Stimulated activated naive CD4-positive, alpha-beta T cell treated with Interleukin-2 at 50 U/mL for 16 hours (primary cell): ENCODE measurements at places on chromosomes 5 and 9.

- no peak for DNase-seq
These were observed 313.6 kb downstream of the ARHGEF28 start for GRCh38 chr5:73939557-73939956.

- DNase-seq: no peak
These were observed 84.5 kb downstream of the ENC1 start for GRCh38 chr5:74556006-74556405.

GRCh38 chr5:177018341-177018740 is 4.2 kb upstream of the ZNF346 start:
- no peak for DNase-seq

- no peak for DNase-seq
These were observed 203.3 kb downstream of the FOXD4L6 start for GRCh38 chr9:40925149-40925548.

DNA sequence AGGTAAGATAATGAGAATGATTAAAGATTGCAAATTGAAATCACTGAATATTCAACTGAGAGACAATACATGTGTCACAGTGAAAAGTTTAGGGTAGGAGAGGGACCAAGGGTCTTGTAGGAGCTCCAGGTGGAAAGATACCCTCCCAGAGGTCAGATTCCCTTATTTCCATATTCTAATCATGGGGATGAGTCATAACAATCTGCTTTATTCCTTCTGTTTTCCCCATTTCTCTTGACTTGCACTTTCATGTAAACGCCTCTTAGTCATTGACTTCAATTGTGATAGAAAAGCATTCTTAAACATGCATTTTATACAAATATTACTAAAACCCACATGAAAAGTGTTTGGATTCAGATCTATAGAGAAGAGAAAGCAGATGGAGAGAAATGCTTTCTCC is 81.3 kb upstream of the CTSL start:
- no peak for DNase-seq

GRCh38 chr5:129216001-129216400 is 121.5 kb downstream of the ISOC1 start:
- DNase-seq: no peak

DNA sequence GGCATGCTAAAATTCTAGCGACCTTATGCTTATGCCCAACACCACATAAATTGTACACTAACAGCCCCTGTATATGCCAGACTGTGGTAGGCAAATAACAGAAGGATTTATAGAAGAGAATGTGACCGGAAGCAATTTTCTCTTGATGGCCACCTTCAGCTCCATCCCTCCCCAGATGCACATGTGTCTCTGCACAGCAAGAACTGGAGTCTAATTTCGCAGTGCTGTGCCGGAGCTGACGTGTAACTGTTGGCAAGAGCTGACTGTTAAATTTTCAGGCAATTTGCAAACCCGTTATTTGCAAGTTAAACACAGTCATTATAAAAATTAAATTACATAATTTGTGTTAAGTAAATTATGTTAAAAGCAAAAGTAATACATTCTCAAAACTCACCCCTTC is 48.4 kb downstream of the PCA3 start:
- DNase-seq: no peak

DNA sequence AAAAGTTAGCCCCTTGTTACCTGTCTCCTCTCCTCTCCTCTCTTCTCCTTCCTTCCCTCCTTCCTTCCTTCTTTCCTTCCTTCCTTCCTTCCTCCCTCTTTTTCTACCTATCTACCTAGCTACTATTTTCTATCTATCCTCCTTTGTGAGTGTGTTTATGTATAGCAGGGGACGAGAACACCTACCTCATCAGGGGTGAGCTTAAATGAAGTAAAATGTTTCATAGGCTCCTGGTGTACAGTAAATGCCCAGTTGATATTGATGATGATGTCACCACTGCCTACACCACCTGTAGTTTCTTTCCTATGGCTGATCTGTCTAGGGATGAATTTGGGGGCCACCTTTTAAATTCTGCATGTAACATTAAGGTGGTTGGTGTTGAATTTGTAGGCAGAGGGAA is 4.3 kb downstream of the SPIN1 start:
- DNase-seq: no peak

DNA sequence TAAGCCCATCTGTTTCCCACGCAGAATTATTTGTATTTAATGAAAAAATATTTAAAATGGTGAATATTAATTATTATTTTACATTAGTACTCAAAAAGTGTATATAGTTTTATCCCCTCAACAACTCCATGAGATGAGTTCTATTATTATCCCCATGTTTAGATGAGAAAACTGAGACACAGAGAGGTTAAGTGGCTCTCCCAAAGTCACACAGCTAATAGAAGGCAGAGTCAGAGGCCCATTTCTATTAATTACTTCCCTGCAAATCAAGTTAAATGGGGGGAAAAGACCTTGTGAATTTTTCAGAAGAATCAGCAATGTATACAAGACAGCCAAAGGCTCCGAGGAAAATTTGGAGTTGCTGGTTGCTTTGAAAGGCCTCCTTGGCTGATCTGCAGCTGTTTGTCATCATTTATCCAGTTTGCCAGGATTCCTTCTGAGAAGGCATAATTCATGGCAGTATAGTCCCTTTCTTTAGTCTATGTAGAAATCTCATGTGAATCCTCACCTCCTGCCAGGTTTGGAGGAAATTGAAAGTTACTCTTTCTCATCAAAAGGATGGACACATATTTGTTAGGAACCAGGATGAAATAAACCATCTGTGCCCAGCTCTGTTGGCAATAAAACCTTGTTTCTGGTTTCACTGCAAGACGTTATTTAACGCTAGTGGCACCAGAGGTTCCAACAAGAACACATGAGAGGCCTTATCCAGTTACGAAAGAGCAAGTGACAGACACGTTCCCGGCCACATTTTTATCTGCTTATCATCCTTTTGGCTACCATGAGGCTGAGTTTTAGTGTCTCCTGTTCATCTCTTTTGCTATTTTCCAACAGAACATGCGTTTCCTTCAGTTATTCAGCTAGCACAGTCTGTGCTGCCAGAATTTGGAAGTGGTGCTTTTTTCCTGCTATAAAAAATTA is 621 bp downstream of the FYB1 start:
- DNase-seq: no peak

- no peak for DNase-seq
These were observed 42.0 kb downstream of the SLF1 start for GRCh38 chr5:94660506-94660905.

DNA sequence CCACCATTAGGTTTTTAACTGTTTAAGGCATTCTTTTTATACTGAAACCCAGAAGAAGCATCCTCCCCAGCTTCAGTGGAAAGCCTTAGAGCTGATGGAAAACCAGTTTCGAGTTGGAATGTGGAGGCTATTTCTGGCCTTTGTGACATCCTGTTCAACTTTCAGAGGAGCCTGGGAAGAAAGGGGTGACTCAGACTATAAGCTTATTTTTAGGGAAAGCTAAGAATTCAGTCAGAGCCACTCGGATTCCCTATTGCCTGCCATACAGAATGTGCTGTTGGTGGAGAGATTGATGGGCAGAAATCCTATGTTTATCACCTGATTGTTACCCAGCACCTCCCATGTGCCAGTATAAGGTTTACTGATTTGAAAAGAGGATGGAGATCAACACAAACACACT is 19.8 kb downstream of the PALM2AKAP2 start:
- no peak for DNase-seq

DNA sequence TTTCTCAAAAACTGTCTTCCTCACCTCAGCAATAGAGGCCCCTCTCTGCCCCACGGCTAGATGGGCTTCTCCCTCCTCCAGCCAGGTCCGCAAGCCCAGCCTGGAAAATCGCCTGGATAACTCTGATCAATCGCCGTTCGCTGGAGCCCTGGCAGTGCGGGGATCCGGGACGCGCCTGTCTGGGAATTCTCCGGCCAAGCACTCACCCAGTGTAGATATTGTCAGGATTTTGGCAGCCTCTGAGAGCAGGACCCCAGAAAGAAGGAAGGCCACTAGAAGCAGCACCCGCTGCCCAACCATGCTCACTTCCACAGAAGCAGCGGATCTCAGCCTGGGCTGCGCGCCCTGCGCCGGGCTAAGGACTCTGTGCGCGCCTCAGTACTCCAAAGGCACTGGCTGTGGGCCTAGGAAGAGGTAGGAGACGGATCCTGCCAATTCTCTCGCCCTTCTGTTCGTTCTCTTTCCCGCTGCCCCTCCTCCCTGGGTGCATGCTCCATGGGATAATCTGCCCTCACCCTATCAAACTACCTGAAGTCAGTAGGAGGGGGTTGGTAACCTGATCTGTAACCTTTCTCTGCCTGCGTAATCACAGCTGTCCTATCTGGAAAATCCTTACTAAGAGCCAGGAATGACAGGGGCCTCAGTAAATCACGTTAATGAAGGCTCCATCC is at the start of gene UGT3A1:
Gene UGT3A1 (minus strand): TSS at position 450 of the 671 bp plus-strand sequence. CDS start 150 bp downstream, at position 300.
- DNase-seq: no peak

- no peak for DNase-seq
These were observed 30.0 kb downstream of the XPA start for GRCh38 chr9:97666907-97667686.

DNA sequence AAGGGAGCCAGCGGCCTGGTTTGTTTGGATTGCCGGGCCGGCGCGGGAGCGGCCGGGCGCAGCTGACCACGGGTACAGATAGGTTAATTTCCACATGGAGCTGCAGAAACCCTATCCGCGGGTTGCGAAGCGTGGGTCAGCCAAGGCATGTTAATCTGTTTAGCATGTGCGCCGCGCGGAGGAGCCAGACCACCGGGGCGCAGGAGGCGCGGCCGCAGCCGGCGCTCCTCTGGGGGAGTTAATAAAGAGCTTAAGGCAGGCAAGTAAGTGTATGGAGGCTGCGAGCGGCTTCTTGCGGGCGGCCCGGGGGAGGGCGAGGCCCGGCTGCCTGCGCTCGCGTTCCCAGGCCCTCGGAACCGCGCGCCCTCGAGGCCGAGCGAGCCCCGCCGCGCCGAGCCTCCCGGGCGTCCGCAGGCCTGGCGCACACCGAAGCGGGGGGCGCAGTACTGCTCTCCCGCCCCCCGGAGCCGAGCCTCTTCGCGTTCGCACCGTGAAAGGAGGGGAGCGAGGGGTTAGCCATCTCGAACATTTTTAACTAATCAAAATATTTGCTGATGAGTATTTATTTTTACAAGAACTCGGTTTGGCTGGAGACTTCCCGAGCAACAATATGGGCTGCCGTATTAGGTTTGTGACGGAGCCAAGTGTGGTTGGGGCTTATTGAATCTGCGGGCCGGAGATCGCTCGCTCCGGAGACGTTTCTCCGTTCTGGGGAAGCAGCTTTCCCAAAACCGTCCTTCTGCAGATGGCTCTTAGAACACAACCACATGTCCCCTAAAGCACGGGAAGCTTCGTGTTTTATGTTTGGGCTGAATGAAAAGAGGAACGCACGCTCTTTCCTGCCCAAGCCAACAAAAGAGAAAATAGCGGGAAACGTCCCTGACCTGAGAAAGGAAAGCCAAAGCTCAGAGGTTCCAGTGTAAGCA is 28.8 kb downstream of the FOXD1 start:
- no peak for DNase-seq

DNA sequence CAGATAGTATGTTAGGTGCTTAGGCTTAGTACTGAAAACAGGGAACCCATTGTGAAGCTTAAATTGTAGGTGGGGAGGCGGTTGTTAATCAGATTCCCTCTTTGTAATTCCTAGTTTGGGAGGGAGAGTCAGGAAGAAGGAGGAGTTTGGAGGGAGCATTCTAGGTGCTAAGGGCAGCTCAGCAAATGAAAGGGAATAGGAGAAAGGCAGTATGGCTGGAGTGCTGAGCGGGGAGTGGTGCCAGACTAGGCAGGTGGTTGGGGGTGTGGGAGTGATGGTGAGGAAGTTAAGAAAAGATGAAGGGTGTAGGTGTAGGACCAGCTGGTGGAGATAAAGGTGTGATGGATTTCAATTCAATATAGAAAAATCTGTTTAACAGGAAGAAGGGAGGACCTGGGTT is 11.1 kb upstream of the GARNL3 start:
- DNase-seq: no peak

- DNase-seq: no peak
These were observed 140.9 kb downstream of the ZNF608 start for GRCh38 chr5:124605541-124605940.

DNA sequence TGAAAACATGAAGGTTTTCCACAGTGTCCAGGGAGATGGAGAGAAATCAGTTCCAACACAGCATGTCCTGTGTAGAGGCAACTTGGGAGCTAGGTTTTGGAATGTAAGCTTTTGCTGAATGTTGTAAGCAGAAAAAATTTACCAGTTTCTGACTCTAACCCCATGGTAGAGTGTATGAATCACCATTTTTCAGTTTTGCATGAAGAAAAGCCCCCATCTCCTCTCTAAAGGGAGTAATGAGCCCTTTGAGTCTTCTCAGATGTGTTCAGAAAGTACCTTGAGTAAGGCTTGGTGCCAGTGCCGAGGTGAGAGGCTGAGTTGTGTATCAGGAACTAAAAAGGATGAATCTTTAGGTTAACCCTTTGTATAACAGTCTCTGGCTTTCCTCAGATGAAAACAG is 96.2 kb downstream of the ADRB2 start:
- no peak for DNase-seq

DNA sequence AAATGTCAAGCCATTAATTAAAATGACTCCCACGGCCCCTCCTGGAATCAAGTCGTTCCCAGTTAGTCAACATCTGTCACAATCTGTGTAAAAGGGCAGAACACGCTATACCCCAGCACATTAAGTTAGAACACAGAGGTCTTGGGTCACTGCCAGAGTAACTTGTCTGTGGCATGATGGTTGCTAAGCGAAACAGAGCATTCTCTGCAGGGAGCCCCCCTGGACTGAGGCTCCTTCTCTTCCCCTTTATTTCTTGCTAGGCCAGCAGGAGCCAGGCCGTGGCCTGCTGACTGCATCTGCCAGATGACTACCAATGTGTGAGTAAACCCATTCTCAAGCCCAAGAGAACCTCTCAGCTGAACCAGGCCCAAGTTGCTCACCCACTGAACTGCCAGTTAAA is 51.9 kb upstream of the ZBED3 start:
- DNase-seq: no peak

GRCh38 chr9:110932863-110933262 is 105.4 kb downstream of the LPAR1 start:
- DNase-seq: no peak

GRCh38 chr9:111271047-111271446 is 59.0 kb downstream of the OR2K2 start:
- no peak for DNase-seq

DNA sequence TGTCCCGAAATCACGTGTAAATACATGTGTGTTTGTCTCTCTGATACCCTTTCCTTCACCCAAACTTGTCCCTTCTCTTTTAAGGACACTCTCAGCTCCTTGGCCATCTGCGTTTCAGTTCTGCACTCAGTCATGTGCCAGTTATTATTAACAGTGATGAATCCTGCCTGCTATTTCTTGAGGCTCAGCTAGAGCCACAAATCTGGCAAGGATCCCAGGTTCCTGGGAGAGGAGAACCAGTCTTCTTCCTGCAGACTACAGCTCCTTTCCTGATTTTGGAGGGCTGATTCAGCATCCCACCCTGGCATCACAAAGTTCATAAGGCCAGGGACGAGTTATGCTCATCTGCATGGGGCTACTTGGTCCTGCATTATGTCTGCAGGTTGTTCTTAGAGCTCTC is 5.6 kb downstream of the MAMDC2 start:
- no peak for DNase-seq
